ENCODE measurements at places on chromosomes 7 and 10.

DNA sequence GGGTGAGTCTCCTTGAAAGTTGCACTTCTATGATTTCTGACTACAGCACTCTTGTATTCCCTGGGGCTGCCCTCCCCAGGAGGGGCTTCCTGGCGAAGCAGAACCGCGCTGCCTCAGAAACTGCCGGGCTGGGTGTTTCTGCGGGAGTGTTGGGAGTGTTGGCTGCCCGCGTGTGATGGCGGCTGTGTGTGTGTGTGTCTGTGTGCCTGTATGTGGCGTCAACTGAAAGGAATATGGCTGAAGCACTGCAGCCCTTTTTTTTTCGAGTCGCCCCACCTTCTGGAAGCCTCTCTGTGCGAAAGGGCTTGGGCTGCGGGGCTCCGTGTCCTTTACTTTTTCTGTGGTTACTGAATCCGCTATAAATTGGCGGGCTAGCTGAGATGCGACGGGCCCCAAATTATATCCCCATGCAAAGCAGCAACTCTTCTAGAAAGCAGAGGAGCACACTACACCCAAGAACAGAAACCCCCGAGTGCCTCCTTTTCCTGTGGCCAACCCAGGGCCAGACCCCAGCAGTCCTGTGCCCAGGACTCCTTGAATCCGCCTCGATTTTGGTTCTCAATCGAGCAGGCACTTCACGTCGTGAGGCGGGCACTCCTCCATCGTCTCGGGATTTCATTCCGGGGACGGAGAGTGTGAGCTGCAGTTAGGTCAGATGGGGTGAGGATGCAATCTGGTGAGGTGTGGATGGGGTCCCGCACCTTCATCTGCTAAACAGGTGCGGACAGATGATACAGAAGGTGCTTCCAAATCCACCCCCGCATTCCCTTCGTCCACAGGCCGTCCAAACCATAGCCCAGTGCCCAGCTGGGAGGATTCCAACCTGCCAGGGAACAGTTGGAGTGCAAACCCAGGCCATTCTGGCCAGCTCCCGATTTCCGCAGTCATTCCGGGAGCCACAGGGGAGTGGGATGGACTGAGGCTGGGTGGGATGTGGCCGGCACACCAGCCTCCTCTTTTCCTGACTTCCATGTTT is 22.5 kb upstream of the ZNF273 start:
- no peak for DNase-seq

GRCh38 chr7:71637578-71637977 is 505.6 kb downstream of the GALNT17 start:
- no peak for DNase-seq

DNA sequence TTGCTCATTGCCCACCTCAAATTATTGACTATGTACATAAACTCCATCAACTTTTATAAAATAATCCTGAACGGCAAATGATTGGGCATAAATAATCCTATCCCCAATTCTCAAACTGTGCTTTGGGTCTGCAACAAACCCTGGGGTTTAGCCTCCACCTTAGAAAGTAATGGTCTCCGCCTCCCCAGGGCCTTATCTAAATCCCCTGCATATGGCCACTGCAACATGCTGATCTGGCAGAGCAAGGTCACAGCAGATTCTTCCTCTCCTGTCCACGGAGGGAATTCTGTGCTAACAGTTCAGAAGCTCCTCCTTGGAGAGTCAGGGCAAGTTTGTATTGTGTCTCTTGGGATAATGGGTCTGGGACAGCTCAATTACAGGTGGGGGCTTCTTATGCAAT is 18.4 kb downstream of the FXYD4 start:
- no peak for DNase-seq

GRCh38 chr7:94374721-94375566 is 19.8 kb upstream of the COL1A2 start:
- DNase-seq, result no peak

DNA sequence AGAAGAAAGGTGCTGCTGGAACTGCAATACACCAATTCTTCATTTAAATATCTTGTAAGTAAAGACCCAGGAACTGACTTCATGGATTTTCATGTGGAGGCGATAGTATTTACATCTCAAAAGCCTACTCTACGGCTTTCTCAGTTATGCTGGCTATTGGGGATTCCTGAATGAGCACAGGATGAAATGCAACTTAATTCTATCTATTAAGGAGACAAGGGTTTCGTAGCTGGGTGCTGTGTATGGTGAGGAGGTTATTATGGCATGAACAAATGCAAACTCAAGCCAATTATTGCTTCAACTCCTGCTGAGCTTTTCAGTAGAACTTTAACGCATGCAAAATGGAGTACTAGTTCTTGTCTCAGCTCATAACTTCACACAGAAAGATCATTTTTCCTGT is 251.2 kb downstream of the SORCS1 start:
- no peak for DNase-seq
